ENCODE measurements at places on chromosomes 16 and 17.
A peak's percentile ranks its signal among the peaks of the same experiment; 100 is the strongest.

- no peak for DNase-seq
These were observed 11.4 kb downstream of the ASPHD1 start for GRCh38 chr16:29911676-29912010.

DNA sequence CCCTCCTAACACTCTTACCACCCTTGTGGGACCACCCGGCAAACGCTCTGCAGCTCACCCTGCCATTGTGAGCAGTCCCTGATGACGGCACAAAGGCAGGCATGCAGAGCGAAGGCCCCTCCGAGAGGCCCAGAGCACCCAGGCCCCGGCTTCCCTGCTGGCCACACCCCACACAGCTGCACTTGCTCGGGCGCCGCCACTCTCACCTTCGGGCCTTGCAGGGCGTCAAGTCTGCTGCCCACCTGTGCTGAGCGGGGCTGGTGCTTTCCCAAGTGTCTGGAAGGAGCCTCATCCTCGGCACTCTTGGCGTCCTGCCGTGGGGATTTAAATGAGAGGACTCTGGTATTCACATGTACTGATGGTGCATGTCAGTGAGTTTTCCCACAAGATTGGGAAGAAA, 30.3 kb upstream of the FASN start:
- no peak for DNase-seq

DNA sequence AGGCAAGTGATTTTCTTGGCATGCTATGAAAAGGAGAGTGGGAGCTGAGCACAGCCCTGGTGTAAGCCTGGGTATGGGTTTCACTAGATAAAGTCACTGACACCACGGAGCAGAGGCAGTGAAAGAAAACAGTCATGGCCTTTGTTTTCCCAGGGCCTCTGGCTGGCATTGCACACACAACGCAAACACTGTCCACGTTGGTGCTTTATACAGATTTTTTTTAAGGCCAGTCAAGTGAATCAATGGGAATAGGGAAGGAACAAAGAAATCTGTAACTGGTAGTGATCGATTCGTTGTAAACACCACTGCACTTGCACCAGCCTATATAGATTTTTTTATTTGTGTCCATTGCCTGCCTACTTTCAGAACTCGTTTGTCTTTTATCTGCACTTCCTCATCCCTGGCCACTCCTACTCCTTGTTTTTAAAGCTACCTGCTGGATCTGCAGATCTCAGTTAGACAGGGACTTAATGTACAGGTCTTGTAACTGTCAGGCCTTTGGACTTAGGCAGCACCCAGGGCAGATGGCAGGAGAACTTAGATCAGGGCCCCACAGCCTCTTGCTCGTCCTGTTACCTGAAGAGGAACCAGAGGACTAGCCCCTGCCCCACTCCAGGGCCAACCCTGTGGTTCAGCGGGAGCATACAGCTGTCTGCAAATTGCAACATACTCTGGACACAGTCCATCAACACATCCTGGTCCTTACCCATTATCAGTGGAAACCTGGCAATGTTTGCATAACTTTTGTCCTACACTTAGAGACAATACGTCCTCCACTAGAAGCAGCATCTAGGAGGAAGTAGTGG, 10.6 kb upstream of the TMIGD1 start:
- no peak for DNase-seq

DNA sequence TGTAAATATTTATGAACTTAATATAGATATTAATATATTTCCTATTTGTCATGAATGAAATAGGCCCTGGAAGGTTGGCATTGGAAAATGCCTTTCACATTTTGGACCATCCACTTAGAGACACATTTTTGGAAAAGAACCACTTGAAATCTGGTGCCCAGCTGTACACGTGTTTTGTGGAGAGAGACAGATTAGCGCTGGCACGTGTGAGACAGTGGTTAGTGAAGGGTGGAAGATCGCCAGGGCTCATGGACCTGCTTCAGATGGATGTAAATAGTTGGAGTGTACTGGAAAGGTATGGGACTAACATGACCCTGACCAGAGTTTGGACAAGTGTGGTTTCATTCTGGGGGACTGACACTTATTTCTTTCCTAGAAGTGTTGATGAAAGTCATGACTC, 222.9 kb downstream of the PRKCA start:
- no peak for DNase-seq

GRCh38 chr17:80453998-80454556, 22.3 kb downstream of the NPTX1 start:
- DNase-seq = no peak

DNA sequence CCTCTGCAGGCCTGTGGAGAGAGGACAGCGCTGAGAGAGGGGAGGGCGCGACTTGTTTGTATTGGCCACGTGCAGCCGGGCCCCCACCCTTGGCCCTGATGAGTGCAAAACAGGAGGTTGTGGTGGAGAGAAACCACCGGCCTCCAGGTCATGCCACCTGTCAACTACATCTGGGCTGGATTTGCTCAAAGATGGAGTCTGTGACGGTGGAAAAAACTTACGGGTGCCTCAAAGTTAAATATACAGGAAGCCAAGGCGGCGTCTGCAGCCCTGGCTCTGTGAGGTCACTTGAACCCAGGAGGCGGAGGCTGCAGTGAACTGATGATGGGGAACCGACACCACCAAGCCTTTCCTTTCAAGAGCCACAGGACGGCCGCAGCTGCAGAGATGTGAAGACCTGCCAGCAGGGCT, 15.7 kb downstream of the C16orf74 start:
- DNase-seq = no peak

DNA sequence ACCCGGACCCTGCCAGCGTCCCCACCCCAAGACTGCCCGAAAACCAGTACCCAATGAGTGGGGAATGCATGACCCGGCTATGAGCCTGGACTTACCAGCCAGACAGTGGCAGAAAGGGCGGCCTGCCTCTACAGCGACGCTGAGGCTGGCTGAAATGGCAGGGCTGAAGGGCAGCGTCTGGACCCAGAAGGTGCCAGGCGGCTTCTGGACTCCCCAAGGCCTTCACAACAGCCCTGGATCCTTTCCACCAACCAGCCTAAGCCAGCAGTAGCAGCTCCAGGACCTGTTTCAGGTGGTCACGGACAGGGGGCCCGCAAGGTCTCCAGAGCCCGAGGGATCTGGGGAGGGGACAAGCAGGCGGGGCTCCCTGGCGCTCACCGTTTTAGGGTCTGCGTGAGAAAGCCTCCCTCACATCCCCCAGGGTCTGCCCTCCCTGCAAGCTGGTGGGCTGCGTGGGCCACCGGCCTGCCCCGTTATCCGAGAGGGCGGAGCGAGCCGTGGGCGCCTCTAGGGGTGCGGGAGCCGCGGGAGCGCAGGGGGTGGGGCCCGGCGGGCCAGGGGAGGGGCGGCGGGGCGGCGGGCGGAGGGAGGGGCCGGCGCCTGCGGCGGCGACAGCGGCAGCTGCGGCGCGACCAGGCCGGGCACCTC, at the start of gene RIPOR1:
RIPOR1 (plus strand) TSS at position 608 of the 648 bp plus-strand sequence. CDS start 9,618 bp downstream, outside the sequence.
- DNase-seq = peak; percentile 31

DNA sequence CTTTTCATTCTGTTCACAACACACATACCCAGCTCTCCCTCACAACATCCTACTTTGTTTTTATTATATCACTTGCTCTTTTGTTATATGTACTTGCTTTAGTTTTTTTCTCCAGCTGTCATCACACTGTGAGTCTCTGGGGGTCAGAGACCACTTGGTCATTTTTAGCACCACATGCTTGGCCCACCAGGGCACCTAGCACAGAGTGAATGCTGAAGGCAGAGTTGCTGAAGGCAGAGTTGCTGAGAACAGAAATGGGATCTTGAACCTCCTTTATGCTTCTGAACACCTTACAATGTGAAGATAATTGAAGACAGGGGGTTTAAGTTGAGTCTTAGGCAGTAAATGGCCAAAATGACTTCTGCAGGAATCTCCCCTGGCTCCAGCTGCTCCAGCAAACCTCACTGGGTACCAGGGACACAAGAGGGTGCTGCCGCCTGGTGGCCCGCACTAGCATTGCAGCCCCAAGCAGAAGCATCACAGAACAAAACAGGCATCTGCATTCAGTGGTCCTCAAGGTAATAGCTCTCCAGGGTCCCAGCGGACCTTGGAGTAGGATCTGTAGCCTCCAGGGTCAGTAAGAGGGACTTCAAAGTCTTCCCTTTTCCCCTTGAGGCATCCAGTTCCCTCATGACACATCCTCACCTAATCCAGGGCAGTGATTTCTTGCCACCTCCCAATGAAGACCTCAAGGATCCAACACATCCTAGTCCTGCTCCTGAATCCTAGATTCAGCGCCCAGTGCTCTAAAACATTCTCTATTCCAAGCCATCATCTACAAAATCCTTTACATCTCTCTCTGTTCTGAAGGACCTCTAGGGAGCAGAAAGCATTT, 1972.6 kb downstream of the TP53TG3F start:
- no peak for DNase-seq

DNA sequence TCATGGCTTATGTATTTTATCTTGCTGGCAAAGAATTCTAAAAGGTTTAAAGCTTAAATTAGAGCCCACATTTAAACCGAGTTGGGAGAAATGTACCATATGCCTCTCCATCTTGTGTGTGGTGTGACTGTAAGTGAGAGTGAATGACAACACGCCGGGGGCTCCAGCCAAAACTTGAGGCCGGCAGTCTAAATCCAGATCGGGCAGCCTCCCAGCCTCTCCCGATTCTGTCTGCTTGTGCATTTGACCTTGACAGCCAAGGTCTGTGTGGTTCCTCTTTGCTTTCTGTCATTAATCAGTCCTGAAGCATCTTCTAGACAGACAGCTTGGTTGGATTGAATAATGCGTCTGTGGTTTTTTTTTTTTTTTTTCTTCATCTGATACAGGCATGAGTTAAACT, 1093.2 kb upstream of the EEF2KMT start:
- no peak for DNase-seq

DNA sequence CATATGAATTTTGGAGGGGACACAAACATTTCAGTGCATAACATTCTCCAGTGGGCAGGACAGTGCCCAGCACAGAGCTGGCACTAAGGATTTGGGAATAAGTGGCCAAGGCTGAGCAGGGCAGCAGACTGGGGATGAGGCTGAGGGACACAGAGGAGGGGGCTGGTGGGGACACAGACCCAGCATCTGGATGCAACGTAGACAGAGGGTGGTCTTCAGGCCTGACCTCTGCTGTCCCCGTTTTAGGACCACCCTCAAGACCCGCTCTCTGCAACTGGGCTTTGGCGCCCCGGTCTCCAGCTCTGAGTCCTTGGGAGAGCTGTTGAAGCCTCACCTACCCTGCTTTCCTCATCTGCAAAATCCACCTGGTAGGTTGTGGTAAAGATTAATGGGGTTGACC, 3.3 kb upstream of the PRSS33 start:
- DNase-seq = no peak

- DNase-seq = peak; percentile 77
These were observed 3.9 kb downstream of the ABAT start for GRCh38 chr16:8678068-8678927.

DNA sequence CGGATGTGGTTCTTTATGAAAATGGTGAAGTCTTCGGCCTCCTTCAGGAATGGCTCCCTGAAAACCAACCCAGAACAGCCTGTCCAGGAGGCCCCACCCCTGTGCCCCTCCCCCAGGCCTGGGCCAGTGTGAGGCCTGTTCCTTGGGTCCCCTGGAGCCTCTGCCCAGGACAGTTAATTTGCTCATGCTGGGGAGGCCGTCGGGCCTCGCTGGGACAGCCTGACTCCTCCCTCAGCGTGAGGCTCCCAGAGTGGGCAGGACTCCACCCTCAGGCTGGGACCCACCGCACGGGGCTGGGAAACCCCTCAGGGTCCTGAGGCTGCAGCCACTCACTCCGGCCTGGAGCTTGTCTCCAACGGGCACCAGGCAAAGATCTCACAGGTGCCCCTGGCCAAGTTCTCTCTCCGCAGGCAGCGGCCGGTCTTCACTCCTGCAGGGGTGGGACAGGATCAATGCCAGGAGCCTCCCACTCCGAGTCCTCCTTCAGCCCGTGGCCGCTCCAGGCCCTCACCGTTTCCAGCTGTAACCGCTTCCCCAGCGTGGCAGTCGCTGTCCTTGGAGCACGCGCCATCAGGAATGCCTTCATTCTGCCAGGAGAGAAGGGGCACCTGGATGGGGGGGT, 5.8 kb downstream of the P2RX5 start:
- DNase-seq = no peak

DNA sequence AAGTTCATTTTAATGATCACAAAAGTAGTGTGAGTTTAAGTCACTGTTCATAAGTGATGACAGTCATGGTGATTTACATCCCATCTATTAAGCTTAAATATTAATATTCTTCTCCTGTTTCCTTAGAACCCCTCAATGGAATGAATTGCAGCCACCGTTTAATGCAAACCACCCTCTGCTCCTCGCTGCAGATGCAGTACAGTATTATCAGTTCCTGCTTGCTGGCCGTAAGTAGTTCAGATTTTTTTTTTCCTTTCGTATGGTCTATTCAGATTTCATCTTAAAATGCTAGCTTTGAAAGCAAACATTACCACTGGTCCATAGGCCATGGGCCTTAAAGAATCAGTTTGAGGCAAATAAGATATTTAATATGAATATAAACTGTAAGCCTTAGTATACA, 359.0 kb upstream of the TBX2 start:
- DNase-seq = no peak

DNA sequence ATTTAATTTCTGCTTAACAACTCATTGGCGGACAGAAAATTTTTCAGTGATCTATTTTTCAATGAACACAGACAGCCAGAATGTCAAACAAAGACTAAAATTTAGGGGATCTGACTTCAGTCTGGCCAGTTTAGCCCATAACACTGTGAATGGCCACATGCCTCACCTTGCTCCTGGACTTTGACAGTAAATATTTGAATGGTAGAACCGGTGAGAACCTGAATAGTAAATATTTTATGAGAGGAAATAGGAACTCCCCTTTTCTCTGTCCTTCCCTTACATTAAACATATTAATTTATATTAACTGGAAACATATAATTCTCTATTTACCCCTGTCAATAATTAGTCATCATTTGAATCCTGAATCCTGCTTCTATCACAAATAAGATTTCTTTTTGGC, 942.1 kb downstream of the KCNJ2 start:
- no peak for DNase-seq

GRCh38 chr17:76013377-76013932, 12.8 kb downstream of the CDK3 start:
- no peak for DNase-seq

DNA sequence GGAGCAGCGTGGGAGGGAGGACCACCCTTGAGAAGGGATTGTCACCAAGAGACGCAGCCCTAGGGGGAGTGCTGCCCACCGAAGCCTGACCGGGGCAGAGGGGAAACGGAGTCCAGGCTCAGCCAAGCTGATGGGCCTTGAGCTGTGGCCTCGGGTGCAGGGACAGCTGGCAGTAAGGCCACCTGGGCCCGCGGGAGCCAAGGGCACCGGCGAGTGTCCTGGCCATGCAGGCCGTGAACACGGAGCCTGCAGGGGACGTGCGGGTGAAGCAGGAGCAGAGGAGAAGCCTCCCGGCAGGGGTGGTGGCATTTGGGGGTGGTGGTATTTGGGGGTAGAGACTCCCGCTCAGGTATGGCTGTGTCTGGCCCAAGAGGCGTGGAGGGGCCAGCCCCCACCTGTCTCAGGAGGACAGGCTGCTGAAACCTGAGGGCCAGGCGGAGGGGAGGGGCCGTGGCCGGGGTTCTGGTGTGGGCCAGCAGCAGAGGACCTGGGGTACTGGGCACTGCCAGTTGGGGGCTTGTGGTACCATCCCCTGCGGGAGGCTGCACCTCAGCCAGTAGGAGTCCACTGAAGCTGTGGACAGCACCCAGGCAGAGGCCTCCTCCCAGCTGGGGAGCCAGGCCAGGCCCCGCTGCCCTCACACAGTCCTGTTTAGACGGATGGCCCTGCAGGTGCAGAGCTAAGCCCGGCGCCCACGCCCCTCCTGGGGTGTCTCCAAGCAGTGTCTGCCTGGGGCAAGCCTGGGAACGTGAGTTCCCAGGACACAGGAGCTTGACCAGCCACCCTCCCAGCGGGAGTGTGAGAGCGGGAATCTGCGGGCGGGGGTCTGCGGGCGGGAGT, 4.5 kb downstream of the GNPTG start:
- DNase-seq = no peak
